Activated T-cell treated with anti-CD3 and anti-CD28 coated beads, Interleukin-2, amount 50 U/mL, for 4 hours (primary cell): ENCODE measurements at places on chromosomes 2 and 18. TPM values are rescaled to one million over a fixed set of nuclear protein-coding genes. Genes with fewer than 3 reads are reported as not detected.
A peak's percentile ranks its signal among the peaks of the same experiment; 100 is the strongest.

- no peak for DNase-seq
Observed at GRCh38 chr2:10777842-10778723, 34.5 kb downstream of the PDIA6 start.

GRCh38 chr2:40192864-40193669 is 258.8 kb downstream of the SLC8A1 start:
- no peak for DNase-seq

KLHL14 gene
- not detected for total RNA-seq

C1GALT1C1L gene
- total RNA-seq, result 0.20 TPM

DNA sequence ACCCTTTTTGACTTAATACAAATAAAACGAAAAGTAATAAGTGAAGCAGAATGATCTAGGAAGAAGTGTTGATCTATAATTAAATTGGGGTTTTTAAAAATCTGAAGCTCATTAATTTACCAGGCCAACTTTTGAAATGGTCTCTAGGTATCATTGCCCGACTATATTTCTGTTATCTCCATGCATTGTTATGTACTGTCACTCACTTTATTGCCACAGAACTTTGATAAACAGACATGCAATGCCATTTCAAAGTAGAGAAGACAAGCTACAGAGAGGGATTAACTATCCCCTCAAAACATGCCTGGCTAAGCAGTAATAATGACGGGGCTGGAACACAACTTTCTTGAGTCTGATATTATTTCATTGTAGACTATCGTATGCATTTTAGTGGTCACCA is 147.6 kb upstream of the ITGA4 start:
- no peak for DNase-seq

GRCh38 chr2:73984203-73984921 is at the start of gene TET3:
TET3 (plus strand) TSS chr2:73984910; CDS start chr2:73986404, 1,494 bp downstream.
- peak; percentile 69 for DNase-seq

HNRNPLL gene
- total RNA-seq, result 86.3 TPM

GRCh38 chr2:26587994-26588393 is 53.2 kb downstream of the CIB4 start:
- no peak for DNase-seq

DNA sequence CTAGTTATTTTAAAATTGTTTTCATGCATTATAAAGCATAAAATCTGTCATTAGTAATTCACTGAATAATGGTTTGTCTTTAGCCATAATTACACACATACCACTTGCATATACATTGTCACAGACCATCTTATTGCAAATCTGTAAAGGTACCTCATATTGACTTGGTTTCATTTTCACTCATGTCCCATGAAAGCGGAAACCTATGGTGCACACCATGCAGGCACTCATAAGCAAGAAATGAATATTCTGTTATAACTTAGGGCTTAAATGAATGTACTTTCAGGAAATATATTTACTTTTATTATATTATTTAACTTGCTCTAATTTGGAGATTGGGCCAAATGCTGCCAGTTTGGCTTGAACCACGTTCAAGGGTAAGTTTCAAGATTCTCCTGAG is 29.2 kb upstream of the STK17B start:
- no peak for DNase-seq

DNA sequence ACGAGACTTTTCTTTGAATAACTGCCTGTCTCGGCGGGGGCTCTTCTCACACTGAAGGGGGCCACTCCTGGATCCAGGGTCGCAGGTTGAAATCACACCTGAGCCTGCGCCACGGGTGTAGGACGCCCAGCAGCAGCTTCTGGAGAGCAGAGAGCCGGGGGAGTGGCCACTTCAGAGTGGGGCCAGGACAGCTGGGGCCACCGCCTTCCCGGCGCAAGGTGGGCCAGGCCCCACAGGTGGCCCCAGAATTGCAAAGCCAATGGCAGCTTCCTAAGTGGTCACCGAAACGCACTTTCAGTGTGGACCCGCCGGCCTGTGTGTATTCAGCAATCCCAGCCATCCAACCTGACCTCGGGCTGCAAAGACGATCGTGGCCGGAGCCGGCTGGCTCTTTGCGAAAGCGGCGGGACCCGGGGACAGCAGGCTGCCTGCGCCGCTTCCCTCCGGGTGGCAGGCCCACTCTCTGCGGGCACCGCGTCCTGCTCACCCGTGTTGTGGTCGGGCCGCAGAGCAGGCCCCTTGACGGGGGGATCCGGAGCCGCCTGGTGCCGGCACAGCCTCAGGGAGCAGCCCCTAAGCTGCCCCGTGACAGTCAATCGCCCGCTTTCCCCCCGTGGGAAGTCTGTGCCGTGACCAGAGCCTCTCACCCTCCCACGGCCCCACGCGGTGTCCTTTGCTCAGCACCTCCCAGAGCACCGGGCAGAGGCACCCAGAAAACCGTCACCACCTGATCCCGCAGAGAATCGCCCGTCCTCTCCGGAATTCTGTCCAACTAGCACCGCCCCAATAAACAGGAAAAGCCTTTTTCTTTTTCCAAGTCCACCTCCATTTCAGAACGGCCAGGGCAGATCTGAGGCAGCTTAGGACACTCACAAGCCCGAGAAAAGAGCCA is 144.7 kb downstream of the ZNF516 start:
- DNase-seq, result no peak

SLC4A3 gene
- total RNA-seq, result 0.05 TPM

ICA1L gene
- total RNA-seq, result 3.3 TPM

DNA sequence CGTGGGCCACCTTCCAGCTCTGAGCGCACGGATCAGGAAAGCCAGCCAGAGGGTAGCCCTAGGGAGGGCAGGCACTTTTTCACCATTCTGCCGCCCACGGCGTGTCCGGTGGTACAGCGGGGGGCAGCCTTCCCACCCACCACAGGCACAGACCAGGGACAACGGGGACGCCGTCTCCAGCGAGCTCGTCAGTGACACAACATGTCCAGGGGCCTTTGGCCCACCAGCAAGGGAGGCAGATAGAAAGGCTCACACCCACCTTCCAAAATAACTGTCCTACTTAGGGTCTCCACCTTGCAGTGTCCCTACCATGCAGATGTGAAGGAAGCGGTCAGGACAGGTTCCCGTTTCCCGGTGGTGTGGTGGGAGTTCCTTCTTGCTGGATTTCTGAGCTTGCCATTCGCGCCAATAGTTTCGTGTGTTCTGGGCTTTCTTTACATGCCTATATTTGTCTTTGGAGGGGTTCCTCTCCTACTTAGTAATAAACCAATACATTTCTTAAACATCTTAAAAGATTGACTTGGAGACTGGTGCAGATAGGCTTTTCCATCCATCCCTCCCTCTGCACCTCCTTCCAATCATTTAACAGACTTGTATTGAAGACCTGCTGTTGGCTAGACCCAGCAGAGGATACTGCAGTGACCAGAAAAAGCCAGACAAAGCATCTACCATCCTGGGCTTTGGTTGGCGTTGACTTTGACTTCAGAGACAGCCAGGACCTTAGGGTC is 872 bp downstream of the ASB1 start:
- no peak for DNase-seq

GRCh38 chr2:237566401-237567235 is at the start of gene PRLH:
PRLH (plus strand) TSS chr2:237566574; CDS start chr2:237566574, 0 bp downstream.
- no peak for DNase-seq

GRCh38 chr18:46250084-46250811 is 146.1 kb downstream of the HAUS1 start:
- DNase-seq, result peak; percentile 24

- DNase-seq, result no peak
Observed at GRCh38 chr2:109238580-109238979, 109.6 kb downstream of the SH3RF3 start.

GRCh38 chr2:54680397-54681041 is 42.9 kb upstream of the EML6 start:
- no peak for DNase-seq

- DNase-seq, result no peak
Observed at GRCh38 chr2:20422402-20423271, 24.2 kb upstream of the RHOB start.

- no peak for DNase-seq
Observed at GRCh38 chr18:10030816-10031541, 117.2 kb downstream of the VAPA start.

DNA sequence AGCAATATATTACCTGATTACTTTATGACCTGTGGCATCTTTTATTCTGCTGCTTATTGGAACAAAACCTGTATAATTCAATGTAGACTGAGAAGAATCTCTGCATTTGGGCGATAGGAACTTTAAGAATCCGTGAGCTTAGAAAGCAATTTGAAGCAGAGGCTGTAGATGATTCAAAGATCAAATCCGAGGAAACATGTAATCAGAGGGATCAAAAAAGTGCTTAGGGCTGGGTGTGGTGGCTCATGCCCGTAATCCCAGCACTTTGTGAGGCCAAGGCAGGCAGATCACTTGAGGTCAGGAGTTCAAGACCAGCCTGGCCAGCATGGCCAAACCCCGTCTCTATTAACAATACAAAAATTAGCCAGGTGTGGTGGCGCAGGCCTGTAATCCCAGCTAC is 198.4 kb downstream of the MTX2 start:
- no peak for DNase-seq

GRCh38 chr2:26838121-26838906 is 9.6 kb upstream of the DPYSL5 start:
- DNase-seq, result no peak

GRCh38 chr2:232749331-232749730 is 27.0 kb downstream of the KCNJ13 start:
- DNase-seq, result no peak

GRCh38 chr2:75592030-75592429 is 31.3 kb upstream of the EVA1A start:
- DNase-seq, result no peak

- peak; percentile 28 for DNase-seq
Observed at GRCh38 chr2:134919341-134920210, 954 bp downstream of the CCNT2 start.
